ENCODE measurements at places on chromosomes 7 and 10. TPM values are rescaled to one million over a fixed set of nuclear protein-coding genes. Genes with fewer than 3 reads are reported as not detected.

DENND2A gene
- total RNA-seq: 0.25 TPM

MAD1L1 gene
- total RNA-seq: 26.5 TPM

GIMAP8 gene
- not detected for total RNA-seq

CCAR1 gene
- total RNA-seq: 82.1 TPM

GDF2 gene
- not detected for total RNA-seq

CYP26C1 gene
- total RNA-seq: not detected

ASB4 gene
- total RNA-seq: 0.42 TPM

PAPOLB gene
- not detected for total RNA-seq

BAZ1B gene
- total RNA-seq: 61.1 TPM

NPFFR1 gene
- total RNA-seq: not detected

RAB19 gene
- total RNA-seq: not detected

SPDYE2B gene
- not detected for total RNA-seq

OR13A1 gene
- not detected for total RNA-seq

PHTF2 gene
- 15.9 TPM for total RNA-seq

MDFIC gene
- 30.8 TPM for total RNA-seq

CADPS2 gene
- 0.08 TPM for total RNA-seq

STARD3NL gene
- 56.9 TPM for total RNA-seq

ZNF804B gene
- total RNA-seq: not detected

ZNF248 gene
- total RNA-seq: 3.8 TPM

CRYGN gene
- not detected for total RNA-seq

POLR3A gene
- total RNA-seq: 12.8 TPM

INA gene
- total RNA-seq: 28.3 TPM

DCLRE1A gene
- 6.5 TPM for total RNA-seq

ZNF467 gene
- total RNA-seq: 1.2 TPM

SLC39A12 gene
- total RNA-seq: not detected

CPSF4 gene
- total RNA-seq: 45.3 TPM

ATRNL1 gene
- total RNA-seq: 0.78 TPM

CLDN3 gene
- 2.9 TPM for total RNA-seq

DOCK1 gene
- total RNA-seq: 23.4 TPM

AUTS2 gene
- 5.1 TPM for total RNA-seq

AKR1B15 gene
- 41.2 TPM for total RNA-seq

LRRC61 gene
- not detected for total RNA-seq

UNC5B gene
- total RNA-seq: 0.48 TPM

CNPY1 gene
- not detected for total RNA-seq

SFRP4 gene
- total RNA-seq: 6.9 TPM

GSDME gene
- total RNA-seq: 38.4 TPM

TBC1D12 gene
- 5.9 TPM for total RNA-seq

PFKFB3 gene
- 178 TPM for total RNA-seq

PDIA4 gene
- 176 TPM for total RNA-seq

MRC1 gene
- not detected for total RNA-seq

FAM180A gene
- total RNA-seq: not detected

NOS3 gene
- total RNA-seq: 0.49 TPM

BEND7 gene
- 10.1 TPM for total RNA-seq

ADAM12 gene
- total RNA-seq: 5.4 TPM

MYO1G gene
- total RNA-seq: 0.07 TPM

AVPI1 gene
- total RNA-seq: 57.9 TPM

NUTM2E gene
- 0.59 TPM for total RNA-seq

IL15RA gene
- 4.5 TPM for total RNA-seq

ANXA8 gene
- 32.8 TPM for total RNA-seq

MMP21 gene
- total RNA-seq: not detected
